ENCODE measurements at places on chromosomes 4 and X.

DNA sequence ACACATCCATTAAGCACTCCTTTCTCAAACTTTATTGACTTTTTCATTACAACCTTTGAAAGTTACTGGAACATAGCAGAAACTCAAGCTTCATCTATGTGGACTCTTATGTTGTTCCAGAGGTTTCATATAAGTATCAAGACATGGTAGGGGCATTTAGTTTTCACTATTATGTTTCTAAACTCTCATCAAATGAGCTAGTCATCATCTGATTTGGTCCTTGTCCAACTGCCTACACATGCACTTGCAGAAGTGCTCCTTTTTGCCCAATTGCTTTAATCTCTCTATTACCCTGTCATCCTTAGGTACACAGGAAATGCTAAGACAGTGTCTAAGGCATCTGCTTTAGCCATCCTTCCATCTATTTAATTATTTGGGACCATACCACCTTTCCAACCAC, 42.2 kb upstream of the EPGN start:
- DNase-seq, result no peak

DNA sequence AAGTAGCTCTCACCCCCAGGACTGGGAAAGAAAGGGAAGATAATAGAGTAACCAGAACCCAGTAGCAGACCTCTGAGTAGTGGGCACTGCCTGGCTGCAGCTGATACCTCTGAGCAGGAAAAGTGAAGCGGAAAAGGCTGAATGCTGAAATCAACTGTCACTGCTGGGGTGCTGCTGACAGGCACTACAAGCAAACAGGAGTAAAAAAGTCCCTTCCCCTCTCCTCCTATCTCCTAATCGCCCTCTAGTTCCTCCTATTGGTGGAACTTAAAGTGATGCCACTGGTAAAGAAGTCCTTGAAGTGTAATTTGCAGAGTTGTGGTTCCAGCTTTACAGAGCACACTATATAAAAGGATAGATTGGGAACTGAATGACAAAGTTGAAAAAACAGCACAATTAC, 32.8 kb upstream of the GLRB start:
- DNase-seq, result no peak

DNA sequence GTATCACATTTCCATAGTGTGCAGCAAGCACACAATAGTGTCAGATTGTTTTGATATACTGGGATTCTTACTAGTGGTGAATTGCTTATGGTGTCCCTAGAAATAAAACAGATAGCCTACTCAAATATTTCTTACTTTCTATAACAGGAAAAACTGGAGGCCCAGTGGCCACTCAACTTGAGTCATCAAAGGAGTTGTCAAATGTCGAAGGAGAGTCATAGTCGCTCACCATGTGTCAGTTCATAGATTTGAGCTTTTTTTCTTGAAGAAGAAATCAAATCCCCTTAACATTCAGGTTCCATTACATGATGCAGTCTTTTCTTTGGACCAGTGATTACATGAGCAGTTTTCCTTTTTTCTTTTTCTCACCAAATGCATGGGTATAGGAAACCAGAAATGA, 1271.0 kb downstream of the RAPGEF2 start:
- no peak for DNase-seq

DNA sequence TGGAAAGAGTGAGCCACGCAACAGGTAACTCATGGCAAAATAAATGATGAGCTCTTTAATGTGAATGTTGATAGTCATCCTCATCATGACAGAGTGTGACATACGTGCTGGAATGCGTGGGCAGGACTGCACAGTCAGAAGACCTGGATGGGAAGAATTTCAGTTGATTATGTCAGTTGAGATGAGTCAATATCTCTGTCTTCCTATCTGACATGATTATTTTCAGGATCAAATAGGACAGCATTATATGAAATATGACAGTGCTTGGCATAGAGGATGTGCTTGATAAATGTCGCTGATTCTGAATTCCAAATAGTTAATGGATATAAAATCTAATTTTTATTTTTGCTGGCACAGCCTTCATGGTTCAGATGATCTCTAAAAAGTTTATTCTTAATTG, 95.1 kb downstream of the IL15 start:
- DNase-seq, result no peak

DNA sequence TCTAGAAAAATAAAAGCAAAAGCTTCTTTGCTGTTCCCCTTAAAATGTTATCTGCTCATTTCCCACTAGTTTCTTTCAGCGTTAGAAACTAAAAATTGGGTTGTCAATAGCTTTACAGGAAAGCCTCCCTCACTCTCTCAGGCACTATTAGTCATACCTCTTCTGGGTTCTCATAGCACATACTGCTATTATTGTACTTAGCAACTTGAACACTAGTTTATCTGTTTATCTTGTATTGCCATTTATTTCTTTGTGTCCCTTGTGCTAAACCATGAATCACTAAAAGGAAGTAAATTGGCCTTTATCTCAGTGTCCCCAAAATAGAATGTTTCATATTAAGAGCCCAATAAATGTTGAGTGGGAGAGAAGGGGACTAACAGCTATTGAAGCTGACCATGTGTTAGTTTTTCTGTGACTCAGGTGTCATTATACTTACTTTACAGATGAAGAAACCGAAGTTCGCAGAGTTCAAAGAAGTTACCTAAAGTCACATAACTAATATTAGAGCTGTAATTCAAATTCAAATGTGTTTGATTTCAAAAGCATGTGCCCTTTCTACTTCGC, 124.8 kb upstream of the CITED1 start:
- no peak for DNase-seq

- DNase-seq, result no peak
These were observed 680.6 kb downstream of the IQCM start for GRCh38 chr4:149135062-149135461.

DNA sequence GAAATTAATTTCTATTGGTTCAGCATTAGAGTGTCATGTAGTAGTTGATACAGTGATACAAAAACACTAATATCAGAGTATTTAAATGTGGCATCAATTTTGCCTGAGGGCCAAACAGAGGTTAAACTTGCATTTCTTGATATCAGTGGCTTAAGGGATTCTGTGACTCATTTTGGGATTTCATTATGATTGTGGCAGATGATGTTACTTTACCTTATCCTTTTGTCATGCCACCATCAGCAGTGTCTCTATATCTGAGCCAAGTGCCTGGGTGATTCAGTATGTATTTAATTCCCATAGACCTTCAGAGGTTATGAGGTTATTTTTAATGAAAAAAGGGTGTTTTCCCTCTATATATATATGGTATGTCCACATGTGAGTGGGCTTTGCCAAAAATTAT, 582.9 kb downstream of the ADGRL3 start:
- DNase-seq, result no peak

- DNase-seq, result no peak
These were observed 137.5 kb downstream of the PALLD start for GRCh38 chr4:168634276-168634802.
